NCI-H774 (cell line): ENCODE measurements at places on chromosomes 2 and 18.

DNA sequence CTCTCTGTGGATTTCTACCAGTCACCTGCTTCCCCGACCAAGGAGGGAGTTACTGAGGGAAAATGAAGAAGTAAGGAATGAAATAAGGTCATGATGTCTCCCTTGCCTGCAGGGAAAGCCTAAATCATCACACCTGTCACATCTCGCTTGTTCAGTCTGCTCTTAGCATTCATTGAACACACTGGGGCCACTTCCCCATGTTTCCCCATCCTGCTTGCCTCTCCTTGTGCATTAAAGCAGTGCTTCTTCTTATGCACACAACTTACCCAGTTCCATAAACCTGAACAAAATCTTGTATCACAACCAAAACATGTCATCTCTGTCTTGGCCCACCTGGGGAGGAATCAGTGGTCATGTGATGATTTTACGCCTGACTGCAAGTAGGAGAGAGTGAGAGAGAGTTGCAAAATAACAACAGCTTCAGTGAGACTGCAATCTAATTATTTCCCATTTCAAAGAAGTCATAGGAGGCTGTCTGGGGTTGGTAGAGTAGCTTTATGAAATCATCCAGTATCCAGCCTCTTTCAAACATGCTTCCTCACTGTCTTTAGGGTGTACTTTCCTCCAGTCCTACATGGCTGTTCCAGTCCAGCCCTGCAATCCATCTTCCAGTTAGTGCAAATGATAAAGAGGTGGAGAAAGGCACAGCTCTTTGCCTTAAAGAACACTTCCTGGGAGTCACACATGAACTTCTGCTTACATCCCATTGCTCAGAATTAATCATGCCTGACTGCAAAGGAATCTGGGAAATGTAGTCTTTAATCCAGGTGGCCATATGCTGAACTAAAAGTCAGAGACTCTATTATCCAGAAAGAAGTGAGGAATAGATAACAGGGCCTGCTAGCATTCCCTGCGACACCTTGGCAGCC is 220.1 kb downstream of the HAUS1 start:
- peak; percentile 11 for DNase-seq

- DNase-seq, result no peak
Measured at GRCh38 chr2:172195836-172196376, 93.2 kb upstream of the DLX2 start.

- DNase-seq, result peak; percentile 13
Measured at GRCh38 chr2:11343650-11344341, 640 bp downstream of the ROCK2 start.

DNA sequence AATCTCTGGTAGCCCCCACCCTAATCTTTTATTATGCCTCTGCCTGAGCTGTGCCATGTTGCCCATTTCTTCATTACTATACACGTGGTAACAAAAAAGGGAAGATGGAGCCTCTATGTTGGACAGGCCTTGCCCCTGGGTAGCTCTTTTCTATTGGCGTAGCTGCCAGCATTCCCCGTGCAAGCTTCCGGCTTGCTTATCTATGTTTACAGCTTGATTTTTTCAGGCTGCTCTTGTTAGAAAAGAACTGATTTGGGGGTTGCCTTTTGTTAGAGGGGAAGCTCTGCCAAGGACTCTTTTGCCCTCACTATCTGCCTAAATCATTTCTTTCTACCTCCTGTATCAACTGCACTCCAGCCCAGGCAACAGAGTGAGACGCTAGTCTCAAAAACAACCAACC is 45.5 kb upstream of the ZSWIM2 start:
- DNase-seq, result no peak

- peak; percentile 38 for DNase-seq
Measured at GRCh38 chr2:132549935-132550670, 119.9 kb downstream of the LYPD1 start.

GRCh38 chr18:75111760-75112159 is 97.2 kb downstream of the PTGR3 start:
- no peak for DNase-seq

DNA sequence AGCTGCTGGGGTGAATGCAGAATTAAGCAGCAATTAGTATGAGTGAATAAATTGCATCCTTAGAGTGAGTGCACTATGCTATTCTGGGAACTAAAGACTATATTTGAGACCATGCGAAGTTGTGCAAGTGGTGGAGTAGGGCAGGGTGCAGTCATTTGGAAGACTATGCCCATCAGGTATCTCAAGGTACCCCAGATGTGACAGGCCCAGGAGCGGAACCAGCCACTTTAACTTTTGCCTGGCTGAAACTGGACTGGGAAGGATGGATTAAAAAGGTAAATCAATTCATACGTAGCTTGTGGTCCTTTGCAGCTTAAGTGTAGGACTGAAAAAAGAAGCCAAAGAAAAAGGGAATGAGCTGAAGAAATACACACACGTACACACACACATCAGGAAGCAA is 1.7 kb downstream of the KYNU start:
- no peak for DNase-seq

- DNase-seq, result no peak
Measured at GRCh38 chr18:39958876-39959275, 1996.2 kb upstream of the PIK3C3 start.

DNA sequence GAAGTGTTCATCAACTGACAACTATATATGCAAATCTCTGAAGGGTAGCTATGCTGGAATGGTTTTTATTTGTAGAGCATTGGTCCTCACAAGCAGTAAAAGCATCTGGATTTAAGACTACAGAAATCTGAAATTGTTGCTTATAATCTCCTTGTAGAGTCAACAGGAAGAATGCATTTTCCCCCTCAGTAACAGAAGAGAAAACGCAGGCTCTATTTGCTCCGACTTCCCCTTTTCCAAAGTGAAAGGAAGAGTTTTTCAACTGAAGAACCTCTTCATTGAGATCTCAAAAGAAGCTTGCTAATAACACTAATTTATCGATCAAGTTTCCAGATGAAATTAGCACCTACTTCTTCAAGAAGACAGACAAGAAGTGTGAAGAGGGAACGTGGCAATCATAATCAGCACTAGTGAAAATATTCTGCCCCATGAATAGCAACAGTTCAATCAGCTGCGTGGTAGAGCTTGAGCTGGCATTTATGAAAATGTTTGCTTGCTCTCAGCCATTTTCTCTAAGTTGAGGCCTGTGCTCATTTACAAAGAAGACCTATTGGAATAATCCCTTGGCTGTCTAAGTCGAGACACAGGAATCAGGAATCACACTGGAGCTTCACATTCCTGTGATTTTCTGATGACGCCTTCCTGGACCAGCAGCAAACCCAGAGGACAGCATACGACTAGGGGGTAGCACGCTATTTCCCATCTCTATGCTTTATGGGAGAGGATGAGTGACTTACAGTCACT is 43.7 kb downstream of the TGIF1 start:
- DNase-seq, result no peak

- DNase-seq, result no peak
Measured at GRCh38 chr2:167331636-167332232, 443.5 kb downstream of the XIRP2 start.

- no peak for DNase-seq
Measured at GRCh38 chr2:21175895-21176646, 52.3 kb downstream of the TDRD15 start.

DNA sequence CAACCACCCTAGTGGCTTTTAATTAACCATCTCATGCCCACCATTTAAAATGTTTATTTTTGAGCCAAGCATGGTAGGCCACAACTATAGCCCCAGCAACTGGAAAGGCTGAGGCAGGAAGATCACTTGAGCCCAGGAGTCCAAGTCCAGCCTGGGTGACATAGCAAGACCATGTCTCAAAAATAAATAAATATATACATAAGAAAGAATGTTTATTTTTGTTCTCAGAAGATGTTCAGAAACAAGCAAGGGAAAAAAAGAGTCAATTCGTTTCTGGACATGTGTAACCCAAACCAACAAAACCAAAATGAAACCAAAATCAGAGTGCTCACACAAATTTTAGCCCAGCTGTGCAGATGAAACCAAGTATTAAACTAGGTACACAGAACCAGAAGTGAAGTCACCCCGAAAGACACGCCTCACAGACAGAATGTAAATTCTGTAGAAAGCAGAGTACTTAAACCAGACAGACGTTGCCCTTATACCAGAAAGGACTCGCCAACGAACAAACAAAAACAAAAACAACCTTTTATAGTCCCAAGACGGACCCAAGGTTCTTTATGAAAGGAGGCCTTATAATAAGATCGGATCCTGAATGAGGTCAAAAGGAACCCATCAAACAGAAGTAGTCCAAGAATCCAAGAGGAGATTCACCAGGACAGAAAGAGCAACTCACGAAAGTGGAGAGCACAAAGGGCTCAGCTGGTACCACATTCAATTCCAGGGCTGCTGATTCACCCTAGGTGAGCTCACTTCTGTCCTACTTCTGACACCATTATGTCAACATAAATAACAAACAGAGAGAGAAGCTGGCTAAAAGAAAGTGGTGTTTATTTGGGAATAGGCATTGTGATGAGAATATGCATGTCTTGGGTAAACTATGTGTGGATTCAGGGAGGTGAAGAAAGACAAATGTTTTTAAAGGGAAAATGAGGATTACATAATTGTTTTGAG is 31.8 kb upstream of the MTCL1 start:
- DNase-seq, result peak; percentile 65

- no peak for DNase-seq
Measured at GRCh38 chr2:208541989-208542464, 135.4 kb downstream of the PTH2R start.

GRCh38 chr2:52881606-52882005 is 886.0 kb upstream of the CHAC2 start:
- no peak for DNase-seq

DNA sequence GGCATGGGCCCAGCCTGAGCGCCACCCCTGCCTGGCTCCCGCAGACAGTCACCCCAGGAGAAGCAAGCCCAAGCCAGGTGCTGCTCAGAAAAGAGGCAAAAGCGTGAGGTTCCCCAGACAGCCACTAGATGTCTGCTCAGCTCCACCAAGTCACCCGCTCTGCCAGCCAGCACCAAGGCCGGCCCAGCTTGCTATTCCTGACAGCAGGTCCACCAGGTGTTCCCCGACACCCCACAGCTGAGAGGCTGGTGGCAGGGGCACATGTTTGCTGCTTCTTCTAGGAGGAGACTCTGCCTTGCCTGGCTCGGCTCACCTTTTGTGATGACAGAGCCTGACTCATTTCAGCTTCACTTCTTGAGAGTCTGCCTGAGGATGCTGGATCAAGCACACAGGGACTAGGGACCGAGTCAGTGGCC is 206.7 kb downstream of the MGAT5 start:
- peak; percentile 73 for DNase-seq

GRCh38 chr2:127762441-127762840 is 48.5 kb downstream of the WDR33 start:
- no peak for DNase-seq

DNA sequence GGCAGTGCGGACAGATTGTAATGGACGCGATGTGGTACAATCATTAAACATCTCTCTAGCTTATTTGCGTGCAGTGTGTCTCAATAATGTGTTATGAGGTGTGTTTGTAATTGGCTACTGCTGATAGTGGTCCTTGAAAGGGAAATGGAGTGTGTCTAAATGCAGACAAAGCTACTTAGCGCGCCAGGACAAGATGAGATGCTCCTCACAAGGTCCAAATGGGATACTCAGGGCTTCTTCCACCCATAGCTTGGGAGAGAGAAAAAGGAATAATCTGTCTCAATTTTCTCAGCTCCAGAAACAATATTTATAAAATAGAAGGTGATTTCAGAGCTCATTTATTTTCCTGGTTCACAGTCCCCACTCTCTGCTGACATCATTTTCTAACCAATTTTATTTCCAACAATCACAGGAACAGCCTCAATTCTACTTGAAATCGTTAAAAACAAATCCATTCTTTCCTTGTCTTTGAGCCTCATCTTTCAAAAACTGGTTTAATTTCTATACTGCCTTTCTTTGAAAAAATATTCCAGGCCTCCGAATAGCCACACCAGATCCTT is 28.5 kb downstream of the GALNT14 start:
- no peak for DNase-seq

DNA sequence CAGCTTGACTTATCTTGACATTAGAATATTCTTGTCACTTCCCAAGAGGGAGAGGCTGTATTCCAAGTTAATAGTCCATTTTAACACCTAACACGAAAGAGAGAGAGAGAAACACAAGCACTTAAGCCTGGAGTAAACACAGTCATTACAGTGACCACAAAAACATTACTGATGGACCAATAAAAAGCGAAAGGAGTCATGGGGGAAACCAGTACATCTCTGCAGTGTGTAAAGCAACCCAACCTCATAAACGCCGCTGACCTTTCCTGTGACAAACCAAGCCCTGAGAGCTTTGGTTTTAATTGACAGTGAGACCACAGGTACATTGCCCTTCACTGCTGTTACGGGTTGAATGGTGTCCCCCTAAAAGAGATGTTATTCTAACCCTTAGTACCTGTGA is 78.3 kb downstream of the SMAD4 start:
- no peak for DNase-seq

DNA sequence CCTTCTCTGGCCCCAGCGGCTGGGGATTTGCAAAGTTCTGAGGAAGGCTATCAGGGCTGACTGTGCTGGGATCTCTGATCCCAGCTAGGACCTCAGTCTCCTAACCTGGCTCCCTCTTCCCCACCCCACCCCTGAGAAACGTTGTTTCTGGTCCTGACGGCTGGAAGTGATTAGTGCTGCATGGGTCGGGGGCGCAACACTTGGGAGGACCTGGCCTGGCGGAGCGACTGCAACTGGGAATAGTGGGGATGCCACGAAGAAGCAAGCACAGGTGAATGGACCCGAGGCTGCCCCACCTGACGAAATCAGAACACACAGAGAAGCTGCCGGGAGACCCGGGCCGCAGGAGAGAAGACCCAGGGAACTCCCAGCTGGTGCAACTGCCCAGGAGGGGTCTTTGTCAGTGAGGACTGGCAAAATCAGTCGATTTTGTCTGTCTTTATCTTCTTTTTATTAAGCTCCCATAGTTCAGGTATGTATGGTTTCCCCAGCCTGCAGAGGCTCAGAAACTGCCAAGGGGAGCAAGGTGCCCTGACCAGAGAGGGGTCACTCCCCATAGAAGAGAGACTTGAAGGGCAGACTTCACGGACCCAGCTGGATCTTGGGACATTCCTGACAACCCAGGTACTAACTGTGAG is 656 bp upstream of the LBX2 start:
- DNase-seq, result no peak

DNA sequence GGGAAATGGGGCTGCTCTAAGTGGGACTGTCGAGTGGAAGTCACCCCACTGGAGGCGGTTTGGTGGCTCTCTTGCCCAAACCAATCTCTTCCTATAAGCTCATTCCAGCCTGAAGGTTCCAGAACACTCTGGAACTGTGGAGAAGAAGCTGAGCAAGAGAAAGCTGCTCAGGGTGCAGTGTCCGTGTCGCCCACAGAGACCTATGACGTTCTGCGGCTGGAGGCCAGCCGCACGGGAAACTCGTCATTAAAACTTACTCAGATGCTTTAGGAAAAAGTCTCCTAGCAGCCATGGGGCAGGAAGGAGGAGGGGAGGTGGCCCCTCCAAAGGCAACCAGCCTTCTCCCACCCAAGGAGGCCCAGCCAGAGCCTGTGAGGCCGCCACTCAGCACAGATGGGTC is 41.7 kb downstream of the ADCY3 start:
- no peak for DNase-seq

GRCh38 chr2:173924285-173924684 is 40.9 kb downstream of the SP3 start:
- no peak for DNase-seq

GRCh38 chr2:75074228-75074627 is 115.8 kb downstream of the POLE4 start:
- no peak for DNase-seq

- no peak for DNase-seq
Measured at GRCh38 chr2:224532441-224532840, 52.7 kb downstream of the CUL3 start.

- no peak for DNase-seq
Measured at GRCh38 chr2:217393585-217394032, 533.7 kb upstream of the TNP1 start.
